ENCODE measurements at places on chromosomes 5 and 9.

- peak; percentile 26 for DNase-seq
Measured at GRCh38 chr9:99000476-99001395, 57.0 kb downstream of the COL15A1 start.

DNA sequence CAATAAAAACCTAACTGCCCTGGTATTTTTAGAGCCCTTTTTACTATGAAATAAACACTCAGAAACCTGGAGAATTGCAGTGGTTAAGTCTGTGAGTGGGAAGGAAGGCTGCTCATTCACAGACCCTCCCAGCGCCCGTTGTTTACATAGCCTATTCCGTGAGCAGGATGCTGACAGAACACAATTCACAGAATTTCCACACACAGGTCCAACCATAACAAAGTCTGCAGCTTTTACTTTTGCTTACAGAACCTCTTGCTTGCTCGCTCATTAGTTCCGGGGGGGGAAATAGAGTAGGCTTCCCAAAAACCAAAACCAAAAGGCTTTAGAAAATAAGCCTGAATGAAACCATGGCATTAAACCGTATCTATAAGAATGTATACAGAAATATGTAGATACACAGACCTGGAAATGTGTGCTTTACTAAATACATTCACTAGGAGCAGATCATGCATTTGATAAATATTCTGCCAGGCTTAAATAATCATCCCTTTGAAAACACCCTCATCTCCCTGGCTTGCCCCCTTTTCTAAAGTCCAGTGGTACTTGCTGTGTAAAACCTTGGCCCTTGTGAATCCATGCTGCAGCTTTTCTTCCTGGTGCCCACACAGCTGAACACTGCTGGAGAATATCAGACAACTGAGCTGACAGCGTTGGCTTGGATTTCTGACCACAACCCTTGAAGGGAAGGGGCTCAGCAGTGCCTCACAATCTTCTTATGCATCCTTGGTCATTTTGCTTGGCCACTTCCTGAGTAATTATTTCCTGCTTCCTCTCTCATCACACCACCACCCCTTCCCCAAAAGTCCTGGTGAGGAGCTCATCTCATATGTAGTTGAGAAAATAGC, 128.0 kb downstream of the FANCC start:
- no peak for DNase-seq

- DNase-seq = no peak
Measured at GRCh38 chr5:16582081-16582480, 34.7 kb downstream of the RETREG1 start.

- no peak for DNase-seq
Measured at GRCh38 chr9:37220971-37221370, 100.6 kb downstream of the ZCCHC7 start.

- no peak for DNase-seq
Measured at GRCh38 chr5:73858054-73858453, 232.1 kb downstream of the ARHGEF28 start.

DNA sequence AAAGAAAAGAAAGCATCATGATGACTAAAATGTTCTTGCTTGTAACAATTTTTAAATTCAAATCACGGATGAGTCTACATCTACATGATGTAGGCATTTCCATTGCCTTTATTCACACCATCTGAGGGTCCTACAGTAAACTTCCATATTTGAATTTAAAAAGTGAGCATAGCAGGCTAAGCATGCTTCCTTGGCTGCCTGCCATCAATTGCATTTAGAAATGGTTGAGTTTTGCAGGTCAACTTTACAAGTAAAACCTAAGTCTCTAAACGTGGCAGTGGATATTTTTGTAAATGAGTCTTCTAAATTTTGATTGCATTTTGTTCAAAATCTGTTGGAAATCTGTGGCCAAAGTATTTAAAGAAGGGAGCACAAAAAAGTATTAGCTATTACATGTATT, 136.5 kb upstream of the PTCH1 start:
- DNase-seq = no peak

DNA sequence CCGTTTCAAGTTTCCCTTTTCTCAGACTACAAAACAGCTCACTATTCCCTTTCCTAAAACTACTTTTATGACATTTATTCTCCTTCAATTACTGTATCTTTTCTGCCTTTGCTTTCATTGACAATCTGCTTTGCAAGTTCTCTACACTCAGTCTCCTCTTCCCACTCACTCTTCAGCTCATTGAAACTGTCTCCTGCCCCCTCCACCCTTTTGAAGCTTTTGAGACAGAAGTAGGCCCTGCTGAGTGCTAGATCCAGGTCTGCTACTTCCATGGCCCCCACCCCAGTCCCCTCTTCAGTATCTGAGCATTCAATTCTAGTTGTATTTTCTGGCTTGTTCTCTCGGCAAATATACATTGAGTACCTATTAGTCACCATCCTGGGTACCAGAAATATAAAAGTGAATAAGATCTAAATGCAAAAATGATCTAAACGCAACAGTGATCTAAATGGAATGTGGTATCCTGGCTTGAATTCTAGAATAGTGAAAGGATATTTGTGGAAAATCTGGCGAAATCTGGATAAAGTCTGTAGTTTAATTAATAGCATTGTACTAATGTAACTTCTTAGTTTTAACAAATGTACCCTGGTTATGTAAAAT, 58.4 kb downstream of the OR2K2 start:
- DNase-seq = no peak

DNA sequence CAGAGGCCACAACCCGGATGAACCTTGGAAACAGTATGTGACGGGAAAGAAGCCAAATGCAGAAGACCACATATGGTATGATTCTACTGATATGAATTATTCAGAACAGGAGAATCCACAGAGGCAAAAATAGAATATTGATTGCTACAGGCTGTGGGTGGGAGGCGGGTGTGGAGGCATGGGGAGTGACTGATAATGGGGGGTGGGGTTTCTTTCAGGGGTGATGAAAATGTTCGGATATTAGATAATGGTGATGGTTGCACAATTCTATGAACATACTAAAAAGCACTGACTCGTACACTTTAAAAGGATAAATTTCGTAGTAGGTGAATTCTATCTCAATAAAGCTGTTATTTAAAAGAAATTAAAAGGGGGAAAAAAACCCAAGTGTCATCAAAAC, 10.7 kb downstream of the IL4 start:
- no peak for DNase-seq

DNA sequence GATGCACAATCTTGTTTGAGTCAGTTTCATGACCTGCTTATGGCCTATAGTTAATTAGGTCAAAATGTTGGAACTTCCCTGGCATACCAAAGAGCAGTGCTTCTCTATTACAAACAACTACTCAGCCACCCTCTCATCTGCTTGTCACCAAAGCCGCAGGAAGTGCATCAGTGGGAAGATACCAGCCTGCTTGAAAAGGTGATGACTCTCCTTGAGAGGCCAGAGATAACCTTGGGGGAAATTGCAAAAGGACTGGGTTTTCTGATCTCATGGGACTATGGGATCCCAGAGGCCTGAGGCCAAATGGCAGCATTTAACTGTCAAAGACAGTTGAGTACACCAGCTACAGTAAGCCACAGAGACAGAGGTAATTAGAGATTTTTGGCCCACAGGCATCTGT, 69.9 kb downstream of the C9orf57 start:
- no peak for DNase-seq

- DNase-seq = no peak
Measured at GRCh38 chr9:78311886-78312524, 15.1 kb downstream of the PSAT1 start.

DNA sequence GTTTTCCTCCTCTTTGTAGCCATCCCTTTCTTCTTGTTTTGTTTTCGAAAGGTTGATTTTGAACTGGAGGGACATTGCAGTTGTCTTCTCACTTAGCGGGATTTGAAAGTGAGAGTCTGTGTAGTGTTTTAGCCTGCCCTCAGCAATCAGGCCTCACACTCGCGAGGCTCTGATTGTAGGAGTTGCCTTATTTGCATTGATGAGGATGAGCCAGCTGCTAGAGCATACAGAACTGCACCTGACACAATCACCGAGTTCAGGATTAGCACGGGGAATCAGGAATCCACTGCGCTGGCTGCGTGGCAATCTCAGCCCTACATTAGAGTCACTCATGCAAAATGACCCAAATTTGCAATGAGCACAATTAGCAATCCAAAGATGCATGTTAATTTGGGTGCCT, 122.5 kb upstream of the TMEM161B start:
- peak; percentile 41 for DNase-seq

- DNase-seq = no peak
Measured at GRCh38 chr5:132860742-132861141, 5.5 kb downstream of the GDF9 start.

DNA sequence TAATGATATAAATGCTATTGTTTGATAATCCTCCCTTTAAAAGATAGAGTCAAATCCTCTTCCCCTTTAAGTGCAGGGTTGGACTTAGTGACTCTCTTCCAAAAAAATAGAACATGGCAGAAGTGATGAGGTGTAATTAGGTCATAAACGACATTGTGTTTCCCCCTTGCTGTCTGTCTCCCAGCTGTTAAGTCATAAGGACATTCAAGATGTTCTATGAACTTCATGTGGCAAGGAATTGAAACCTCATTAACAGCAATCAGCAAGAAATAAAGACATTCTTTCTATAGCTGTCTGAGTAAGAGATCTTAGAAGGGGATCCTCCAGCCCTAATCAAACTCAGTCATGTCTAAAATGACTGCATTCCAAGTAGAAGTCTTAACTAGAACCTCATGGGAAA, 3.3 kb upstream of the SLC25A46 start:
- DNase-seq = no peak

DNA sequence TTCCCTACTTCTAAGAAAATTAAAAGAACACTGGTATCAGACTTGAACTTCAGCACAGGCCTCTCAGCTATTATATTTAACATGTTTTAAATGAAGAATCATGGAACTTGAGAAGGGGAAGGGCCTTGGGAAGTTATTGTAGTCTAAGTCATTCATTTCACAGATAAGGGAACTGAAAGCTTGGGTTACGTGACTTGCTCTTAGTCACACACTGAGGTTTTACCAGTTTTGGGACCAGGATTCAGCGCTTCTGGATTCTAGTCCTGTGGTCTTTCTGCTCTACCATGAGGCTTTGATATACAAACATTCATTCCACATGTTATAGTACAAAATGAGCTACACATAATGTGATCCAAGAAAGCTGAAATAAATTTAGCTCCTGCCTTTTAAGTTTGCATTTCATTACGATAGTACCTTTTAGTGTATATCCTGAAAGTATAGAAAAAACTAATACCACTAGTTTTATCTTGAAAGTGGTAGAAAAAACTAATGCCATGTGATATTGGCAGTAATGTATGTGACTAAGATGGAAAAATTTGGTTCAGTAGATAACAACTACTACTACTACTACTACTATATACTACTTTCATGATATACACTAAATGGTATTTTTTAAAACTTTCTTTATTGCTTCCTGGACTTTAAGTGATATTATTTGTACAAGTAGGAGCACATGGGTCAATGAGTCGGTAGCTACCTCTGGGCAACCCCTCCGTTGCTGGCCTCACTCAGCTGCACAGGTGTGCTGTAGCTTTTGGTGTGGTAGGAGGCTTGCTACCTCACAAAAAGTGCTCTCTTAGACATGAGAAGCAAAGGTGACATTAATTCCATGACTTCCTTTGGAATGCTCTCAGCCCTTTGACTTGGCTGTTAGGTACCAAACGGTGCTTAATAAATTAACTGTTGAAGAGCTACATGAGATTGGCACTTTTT, 40.7 kb downstream of the F2RL2 start:
- no peak for DNase-seq

- DNase-seq = no peak
Measured at GRCh38 chr5:64839936-64840335, 71.2 kb downstream of the CWC27 start.

DNA sequence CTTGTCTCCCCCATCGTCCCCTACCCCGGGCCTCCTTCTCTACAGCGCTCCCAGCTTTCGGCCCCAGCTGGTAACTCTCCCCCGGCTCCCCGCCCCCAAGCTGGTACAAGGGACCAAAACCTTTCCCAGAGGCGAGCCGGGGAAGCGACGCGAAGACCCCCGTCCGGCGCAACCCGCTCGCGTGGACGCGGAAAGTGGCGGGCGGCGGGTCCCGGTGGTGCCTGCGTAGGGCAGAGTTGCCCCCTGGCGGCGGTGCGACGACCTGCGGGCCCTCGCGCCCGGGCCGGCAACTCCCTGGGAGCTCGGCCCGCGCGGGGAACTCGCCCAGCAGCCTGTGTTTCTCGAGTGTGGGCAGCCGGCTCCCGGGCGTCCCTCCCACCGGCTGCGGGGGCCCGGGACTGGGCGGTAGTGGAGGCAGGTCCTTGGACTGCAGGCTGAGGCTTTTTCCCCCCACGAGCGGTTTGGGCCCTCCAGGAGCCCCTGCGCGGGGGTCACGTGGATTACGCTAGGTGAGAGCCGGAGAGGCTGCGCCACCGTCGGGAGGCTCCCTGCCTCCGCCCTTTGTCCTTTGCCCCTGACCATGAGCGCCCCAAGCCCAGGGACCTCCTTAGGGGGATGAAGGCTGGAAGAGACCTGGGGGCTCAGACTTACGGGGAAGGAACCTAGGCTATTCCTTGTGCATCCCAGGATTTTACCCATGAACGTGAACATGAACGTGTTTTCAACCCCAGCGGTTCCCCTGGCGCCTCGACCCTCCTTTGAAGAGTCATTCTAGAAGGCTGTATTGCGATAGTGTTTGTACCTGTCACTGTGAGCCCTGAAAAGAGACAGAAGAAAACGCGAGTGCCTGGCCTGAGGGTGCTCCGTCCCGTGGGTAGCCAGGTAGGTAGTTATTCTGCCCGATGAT, 2.9 kb upstream of the FOXD1 start:
- DNase-seq = no peak

DNA sequence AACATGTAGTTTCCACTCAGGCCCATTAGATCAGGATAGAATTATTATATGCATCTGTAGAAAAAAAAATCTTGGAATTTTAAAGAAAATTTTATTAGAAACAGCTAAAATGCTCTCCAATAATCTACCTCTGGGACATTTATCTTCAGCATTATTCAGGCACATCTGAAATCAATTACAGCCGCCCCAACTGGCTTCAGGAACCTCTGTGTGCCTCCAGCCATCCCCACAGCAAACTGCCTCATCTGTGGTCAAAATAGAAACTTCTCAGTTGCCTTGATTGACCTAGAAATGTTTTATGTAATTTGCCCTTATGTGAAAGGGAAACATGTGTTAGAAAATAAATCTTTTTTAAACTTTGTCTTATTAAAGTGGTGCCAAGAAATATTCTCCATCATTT, 120.1 kb upstream of the LPAR1 start:
- no peak for DNase-seq

GRCh38 chr9:135506327-135507103, 6.0 kb downstream of the MRPS2 start:
- DNase-seq = no peak

GRCh38 chr9:134283111-134283515, 43.1 kb upstream of the RXRA start:
- DNase-seq = peak; percentile 72

GRCh38 chr9:17484906-17485305, 94.0 kb upstream of the SH3GL2 start:
- no peak for DNase-seq

GRCh38 chr9:88926781-88927505, 64.3 kb upstream of the S1PR3 start:
- DNase-seq = no peak

GRCh38 chr9:85142496-85142911, 473.0 kb downstream of the NTRK2 start:
- DNase-seq = no peak

DNA sequence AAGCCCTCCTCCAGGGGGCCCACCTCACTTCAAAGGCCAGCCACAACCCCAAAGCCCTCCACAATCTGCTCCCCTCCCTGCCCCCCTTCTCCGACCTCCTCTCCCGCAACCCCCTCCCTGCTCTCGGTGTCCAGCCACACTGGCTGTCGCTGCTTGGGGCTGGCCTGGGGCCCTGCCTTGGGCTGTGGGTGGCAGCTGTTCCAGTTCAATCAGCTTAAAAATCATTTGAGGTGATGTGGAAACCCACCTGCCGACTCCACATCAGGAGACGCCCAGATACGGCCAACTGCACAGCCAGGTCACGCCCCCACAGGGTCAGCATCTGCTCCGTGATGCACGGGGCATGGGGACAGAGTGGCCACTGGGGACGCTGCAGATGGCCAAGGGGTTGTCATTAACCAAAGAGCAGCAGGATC, 107.0 kb upstream of the MVB12B start:
- DNase-seq = no peak
